Activated CD4-positive, alpha-beta T cell treated with anti-CD3 and anti-CD28 coated beads, Interleukin-2, amount 50 U/mL, for 48 hours (primary cell): ENCODE measurements at places on chromosomes 1 and 21.
A peak's percentile ranks its signal among the peaks of the same experiment; 100 is the strongest.

- no peak for DNase-seq
Observed at GRCh38 chr1:71817028-71817427, 465.3 kb downstream of the NEGR1 start.

- no peak for DNase-seq
Observed at GRCh38 chr1:151908228-151908691, 1.1 kb downstream of the THEM4 start.

GRCh38 chr1:65020774-65021173 is 54.4 kb upstream of the JAK1 start:
- no peak for DNase-seq

- DNase-seq, result peak; percentile 70
Observed at GRCh38 chr1:30757352-30758120, at the start of gene LAPTM5. LAPTM5 (minus strand) TSS chr1:30757774; CDS start chr1:30757745, 29 bp downstream.

- DNase-seq, result no peak
Observed at GRCh38 chr1:182315167-182315556, 76.4 kb downstream of the GLUL start.

GRCh38 chr1:35708441-35708921 is 10.2 kb downstream of the C1orf216 start:
- peak; percentile 39 for DNase-seq

- DNase-seq, result no peak
Observed at GRCh38 chr1:2330519-2331199, 60.7 kb downstream of the MORN1 start.

- no peak for DNase-seq
Observed at GRCh38 chr1:93296555-93297154, 49.1 kb upstream of the DR1 start.

DNA sequence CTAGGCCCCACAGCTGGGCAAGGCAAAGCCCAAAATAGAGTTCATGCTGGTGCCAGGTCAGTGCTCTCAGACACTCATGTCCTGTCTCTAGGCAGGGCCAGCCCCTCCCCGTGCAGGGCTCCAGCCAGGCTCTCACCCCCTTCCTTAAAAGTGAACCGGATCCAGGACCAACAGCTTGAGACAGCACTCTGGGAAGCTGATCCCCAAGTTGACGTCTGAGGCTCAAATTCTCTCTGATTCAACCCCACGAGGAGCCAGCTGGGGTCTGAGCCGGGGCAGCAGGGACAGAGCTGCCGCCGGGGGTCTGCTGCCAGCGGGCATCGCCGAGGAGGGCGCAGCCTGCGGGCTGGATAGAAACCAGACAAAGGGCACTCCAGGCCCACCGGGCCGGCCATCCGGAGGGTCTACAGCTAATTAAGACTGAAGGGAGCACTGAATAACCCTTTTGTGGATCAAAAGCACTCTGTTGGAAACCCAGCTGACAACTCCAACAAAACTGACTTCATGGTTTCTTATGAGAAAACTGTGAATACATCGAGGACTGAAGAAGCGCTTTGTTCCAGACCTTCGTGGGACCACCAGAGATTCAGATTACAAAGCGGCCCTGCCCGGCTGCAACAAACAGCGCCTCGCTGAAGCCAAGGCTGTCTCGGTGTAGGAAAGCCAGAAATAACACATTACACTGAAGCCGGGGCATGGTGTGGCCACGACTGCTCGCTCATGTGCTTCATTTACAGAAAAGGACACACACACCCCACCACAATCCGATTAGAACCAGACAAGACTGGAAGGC is 95.8 kb downstream of the PSMG1 start:
- DNase-seq, result no peak

- DNase-seq, result no peak
Observed at GRCh38 chr1:38962560-38962959, 20.9 kb upstream of the RHBDL2 start.

- peak; percentile 0 for DNase-seq
Observed at GRCh38 chr1:228306275-228307217, 98.7 kb downstream of the OBSCN start.

- peak; percentile 67 for DNase-seq
Observed at GRCh38 chr1:40951943-40952743, 27.4 kb upstream of the CTPS1 start.

- no peak for DNase-seq
Observed at GRCh38 chr1:36705629-36706028, 222.9 kb upstream of the CSF3R start.

DNA sequence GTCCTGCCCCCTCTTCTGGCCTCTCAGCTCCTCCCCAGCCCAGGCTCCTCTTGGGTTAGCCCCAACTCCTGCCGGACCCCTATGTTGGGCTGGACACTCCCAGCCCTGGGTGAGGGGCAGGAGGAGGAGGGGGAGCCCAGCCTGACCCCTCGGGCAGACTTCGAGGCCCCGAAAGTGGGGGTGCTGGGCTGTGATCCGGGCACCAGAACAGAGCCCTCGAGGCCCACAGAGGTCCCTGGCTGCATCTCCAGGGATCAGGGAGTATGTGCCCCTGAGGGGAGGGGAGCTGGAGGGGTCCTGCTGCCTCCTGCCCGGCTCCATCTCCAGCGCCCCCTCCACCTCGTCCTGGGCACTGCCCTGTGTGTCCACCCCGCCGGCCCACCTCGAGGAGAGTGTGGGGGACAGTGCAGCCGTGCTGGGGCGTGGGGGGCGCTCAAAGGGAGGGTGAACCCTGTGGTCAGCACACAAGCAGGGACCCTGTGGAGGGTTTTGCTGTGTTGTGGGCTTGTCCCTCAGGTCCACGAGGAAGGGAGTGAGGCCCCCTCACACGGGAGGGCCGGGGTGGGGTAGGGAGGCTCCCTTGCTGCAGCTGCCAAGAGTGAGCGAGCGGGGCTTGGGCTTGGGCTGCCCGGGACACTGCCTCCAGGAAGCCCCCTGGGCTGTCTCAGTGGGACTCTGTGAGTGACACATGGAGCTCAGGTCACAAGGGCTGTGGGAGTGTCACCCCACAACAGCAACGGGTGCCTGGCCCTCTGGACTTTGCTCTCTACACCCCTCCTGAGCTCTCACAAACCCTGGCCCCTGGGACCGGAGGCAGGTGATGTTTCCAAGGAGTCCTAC is 54.4 kb downstream of the COL18A1 start:
- no peak for DNase-seq

GRCh38 chr1:154408174-154408777 is 3.1 kb downstream of the IL6R start:
- no peak for DNase-seq

DNA sequence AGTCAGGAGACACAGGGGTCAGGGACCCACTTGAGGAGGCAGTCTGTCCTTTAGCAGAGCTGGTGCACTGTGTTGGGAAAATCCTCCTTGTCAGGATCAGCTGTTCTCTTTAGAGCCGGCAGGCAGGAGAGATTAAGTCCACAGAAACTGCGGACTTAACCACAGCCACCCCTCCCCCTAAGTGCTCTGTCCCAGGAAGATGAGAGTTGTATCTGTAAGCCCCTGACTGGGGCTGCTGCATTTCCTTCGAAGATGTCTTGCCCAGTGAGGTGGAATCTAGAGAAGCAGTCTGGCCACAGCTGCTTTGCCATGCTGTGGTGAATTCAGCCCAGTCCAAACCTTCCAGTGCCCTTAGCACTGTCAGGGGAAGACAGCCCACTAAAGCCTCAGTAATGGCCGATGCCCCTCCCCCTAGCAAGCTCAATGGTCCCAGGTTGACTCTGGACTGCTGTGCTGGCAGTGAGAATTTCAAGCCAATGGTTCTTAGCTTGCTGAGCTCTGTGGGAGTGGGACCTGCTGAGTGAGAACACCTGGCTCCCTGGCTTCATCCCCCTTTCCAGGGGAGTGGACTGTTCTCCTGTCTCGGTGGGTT is 172.8 kb downstream of the ST6GALNAC3 start:
- DNase-seq, result no peak

DNA sequence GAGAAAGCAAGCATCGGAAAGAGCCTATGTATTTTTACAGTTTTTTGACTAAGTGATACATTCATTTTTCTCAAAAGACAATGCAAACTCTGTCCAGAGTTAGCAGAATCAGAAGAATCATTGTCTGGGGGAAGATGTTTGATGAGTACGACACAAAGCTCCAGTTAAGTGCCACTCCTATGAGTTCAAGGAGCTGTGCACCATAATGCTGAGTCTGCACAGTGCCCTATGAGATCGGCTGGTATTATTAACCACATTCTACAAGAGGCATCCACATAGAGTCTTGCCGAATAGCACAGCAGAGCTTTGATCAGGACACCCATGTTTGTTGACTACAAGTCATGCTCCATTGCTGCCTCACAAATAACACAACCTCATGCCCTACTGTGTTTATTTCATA is 54.9 kb upstream of the RAP1GAP start:
- DNase-seq, result no peak

GRCh38 chr1:59046134-59046533 is 250.8 kb upstream of the FGGY start:
- no peak for DNase-seq

DNA sequence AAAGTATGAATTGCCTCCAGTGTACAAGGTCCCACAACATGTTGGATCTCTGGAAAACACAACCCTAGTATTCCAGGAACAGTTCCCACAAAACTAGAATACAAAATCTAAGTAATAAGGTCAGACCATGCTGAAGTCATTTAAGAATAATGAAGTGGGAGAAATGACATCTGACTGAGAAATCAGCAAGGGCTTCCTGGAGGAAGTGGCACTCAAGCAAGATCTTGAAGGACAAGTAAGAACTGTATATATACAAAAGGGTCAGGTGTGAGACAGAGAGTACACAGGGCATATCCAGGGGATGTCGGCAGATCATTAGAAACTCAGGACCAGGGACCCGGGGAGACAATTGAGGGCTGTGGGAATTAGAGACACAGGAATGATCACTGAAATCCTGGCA is 18.7 kb downstream of the MIS18A start:
- no peak for DNase-seq

- no peak for DNase-seq
Observed at GRCh38 chr1:236035681-236036101, 29.2 kb downstream of the NID1 start.

- DNase-seq, result peak; percentile 100
Observed at GRCh38 chr1:159077120-159077961, 775 bp upstream of the AIM2 start.

GRCh38 chr1:24161270-24161669 is 18.3 kb upstream of the IL22RA1 start:
- no peak for DNase-seq

DNA sequence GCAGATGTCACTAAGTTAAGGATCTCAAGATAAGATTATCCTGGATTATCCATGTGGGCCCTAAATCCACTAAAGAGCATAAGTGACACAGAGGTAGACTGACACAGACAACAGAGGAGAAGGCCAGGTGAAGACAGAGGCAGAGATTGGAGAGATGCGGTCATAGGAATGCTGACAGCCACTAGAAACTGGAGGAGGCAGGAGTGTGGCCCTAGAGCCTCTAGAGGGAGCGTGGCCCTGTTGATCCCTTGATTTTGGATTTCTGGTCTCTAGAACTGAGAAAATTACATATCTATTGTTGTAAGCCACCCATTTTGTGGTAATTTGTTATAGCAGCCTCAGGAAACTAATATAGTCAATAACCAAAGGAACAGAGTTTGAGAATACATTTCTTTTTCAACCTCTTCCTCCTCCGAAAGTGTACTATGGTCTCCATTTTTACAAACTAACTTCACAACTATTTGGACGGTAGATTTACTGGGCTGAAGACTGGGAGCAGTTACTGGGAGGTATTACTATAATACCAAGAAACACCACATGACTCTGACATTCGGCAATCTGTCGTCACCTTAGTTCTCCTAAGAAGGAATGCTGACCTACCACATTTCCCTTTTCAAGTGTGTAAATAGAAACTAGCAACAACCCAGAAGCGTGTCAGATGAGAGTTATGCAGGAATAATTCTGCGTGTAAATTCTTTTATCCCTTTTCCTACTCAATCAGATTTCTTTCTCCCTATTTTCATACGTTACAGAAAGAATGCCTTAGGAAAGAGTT is 116.0 kb upstream of the ZNHIT6 start:
- DNase-seq, result no peak

- DNase-seq, result peak; percentile 83
Observed at GRCh38 chr1:160085686-160086455, 4.5 kb downstream of the KCNJ9 start.

DNA sequence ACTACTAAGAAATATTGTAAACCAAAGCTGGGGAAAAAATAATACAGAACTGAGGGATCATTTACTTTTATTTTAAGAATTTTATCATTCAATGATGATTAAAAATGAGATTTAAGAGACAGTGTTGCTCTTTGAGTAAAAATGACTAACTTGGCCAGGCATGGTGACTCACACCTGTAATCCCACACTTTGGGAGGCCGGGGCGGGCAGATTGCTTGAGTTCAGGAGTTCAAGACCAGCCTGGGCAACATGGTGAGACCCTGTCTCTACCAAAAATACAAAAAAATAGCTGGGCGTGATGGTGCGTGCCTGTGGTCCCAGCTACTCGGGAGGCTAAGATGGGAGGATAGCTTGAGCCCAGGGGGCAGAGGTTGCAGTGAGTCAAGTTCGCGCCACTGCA is 21.8 kb upstream of the PLEKHO1 start:
- DNase-seq, result peak; percentile 52

GRCh38 chr1:10903821-10904220 is 107.4 kb upstream of the CASZ1 start:
- no peak for DNase-seq

DNA sequence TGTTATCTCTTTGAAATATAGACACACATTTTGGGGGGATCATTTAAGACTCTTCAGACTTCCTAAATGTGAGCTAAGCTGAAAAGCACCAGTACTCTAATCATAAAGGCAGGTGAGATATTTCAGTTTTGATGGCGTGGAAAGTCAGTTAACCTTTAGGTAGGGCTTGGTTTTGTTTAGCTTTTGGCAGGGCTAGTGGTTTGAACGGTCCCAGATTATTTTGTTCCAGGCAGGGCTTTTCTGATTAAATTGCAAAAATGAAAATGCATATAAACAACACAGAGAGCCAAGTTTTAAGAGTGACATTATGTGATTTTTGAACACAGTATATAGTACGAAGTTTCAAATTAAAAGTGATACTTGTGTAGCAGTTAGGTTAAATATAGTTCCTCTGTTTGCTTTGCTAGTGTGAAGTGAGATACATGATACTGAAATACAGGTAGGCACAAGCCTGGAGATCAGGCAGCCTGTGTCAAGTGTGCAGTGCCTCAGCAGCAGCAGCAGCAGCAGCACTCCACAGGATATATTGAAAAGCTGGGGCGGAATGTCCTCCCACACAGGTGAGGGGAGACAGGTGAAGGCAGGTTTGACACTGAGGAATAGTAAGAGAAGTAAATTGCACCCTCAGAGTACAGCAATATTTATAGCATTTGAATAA is 47.4 kb downstream of the CAMTA1 start:
- no peak for DNase-seq

- DNase-seq, result no peak
Observed at GRCh38 chr21:38178653-38179470, 77.9 kb upstream of the KCNJ15 start.

DNA sequence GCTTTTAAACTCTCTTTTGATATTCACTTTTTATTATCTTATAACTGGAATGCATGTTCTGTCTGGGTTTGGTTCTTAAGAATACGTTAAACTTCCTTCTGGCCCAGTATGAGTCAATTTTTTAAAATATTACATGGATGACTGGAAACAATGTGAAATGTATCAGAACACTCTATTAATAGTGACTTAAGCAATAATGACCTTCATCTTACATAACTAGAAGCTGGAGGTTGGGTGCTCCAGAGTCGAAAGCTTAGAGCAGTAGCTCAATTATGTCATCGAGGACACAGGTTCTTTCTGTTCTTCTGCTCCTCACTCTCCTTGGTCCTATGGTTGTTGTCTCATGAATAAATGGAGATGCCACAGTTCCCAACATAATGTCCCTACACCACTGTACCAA is 91.6 kb upstream of the FOXD3 start:
- DNase-seq, result no peak
